ENCODE measurements at places on chromosomes 5 and 9. TPM values are rescaled to one million over a fixed set of nuclear protein-coding genes. Genes with fewer than 3 reads are reported as not detected.

The GDF9 gene
- 0.30 TPM for total RNA-seq

The IGIP gene
- total RNA-seq: 15.5 TPM

The AQP7 gene
- total RNA-seq: 3.8 TPM

- peak within 1 kb of the TSS; percentile 66 for H3K27ac ChIP-seq
- H3K27me3 ChIP-seq: no peaks in the 10 kb centered on the region
- peaks cover 2% of the 10 kb centered on the region for H3K4me1 ChIP-seq
- no peaks in the 10 kb centered on the region for H3K36me3 ChIP-seq
- H3K4me3 ChIP-seq: peak within 1 kb of the TSS; percentile 85
- peak; percentile 83 for DNase-seq
These were observed at the start of gene TMEM38B for GRCh38 chr9:105694190-105694847. Gene TMEM38B, plus strand, starts transcription at chr9:105694541. Its CDS starts 120 bp downstream, at chr9:105694661.

DNA sequence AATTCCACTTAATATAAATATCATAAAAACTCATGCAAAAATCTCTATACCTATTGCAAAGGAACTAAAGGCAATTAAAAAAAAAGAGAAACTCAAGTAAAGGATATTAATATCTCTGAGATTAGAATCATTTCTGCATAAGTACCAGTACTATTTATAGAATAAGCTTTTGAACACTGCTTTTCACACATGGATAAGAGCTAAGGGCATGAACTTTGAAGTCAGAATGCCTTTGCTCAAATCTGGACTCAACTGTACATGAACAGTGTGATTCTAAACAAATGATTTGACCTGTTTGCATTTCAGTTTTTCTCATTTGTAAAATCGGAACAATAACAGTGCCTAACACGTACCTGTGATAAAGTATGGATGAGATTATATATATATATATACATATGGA is 255.9 kb downstream of the EFNA5 start:
- no peak overlapping the region for H3K27ac ChIP-seq
- no peaks in the 10 kb centered on the region for H3K4me1 ChIP-seq

DNA sequence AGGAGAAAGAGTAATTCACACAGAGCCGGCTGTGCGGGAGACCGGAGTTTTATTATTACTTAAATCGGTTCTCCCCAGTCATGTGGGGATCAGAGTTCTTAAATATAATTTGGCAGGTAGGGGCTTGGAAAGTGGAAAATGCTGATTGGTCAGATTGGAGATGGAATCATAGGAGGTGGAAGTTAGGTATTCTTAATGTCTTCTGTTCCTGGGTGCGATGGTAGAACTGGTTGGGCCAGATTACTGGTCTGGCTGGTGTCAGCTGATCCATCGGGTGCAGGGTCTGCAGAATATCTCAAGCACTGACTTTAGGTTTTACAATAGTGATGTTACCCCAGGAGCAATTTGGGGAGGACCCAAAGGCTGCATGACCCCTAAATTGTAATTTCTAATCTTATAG is 4.6 kb upstream of the CERCAM start:
- H3K27ac ChIP-seq: no peak overlapping the region
- H3K4me1 ChIP-seq: peaks cover 7% of the 10 kb centered on the region
- H3K36me3 ChIP-seq: no peaks in the 10 kb centered on the region
- no peaks in the 10 kb centered on the region for H3K27me3 ChIP-seq
- no peak overlapping the region for H3K4me3 ChIP-seq

DNA sequence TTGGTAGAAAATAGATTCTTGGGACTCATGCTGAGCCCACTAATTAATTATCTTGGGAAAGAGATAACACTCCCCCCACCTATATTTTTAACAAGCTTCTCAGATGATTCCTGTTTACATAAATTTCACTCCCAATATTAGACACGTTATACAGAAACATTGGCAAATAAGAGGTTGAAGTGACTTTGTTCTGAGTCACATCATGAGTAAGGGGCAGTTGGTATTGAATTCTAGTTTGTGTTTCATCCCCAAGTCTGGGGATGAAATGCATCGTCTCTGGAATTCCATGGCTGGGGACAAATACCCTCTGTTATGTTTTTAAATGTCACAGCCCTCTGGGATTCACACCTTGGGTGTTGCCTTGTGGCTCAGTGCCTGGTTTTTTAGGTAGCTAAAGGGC is 41.0 kb downstream of the BASP1 start:
- H3K27me3 ChIP-seq: no peaks in the 10 kb centered on the region
- H3K4me3 ChIP-seq: no peak overlapping the region
- no peak overlapping the region for H3K27ac ChIP-seq
- DNase-seq: no peak
- H3K36me3 ChIP-seq: no peaks in the 10 kb centered on the region

The TAF11L5 gene
- not detected for total RNA-seq

All from ovary (tissue), 10 donors.